Right lung (tissue), 10 donors: ENCODE measurements at places on chromosomes 16 and 17. TPM values are rescaled to one million over a fixed set of nuclear protein-coding genes. Genes with fewer than 3 reads are reported as not detected.

KCNH6 gene
- 0.59 TPM for polyA plus RNA-seq

DNA sequence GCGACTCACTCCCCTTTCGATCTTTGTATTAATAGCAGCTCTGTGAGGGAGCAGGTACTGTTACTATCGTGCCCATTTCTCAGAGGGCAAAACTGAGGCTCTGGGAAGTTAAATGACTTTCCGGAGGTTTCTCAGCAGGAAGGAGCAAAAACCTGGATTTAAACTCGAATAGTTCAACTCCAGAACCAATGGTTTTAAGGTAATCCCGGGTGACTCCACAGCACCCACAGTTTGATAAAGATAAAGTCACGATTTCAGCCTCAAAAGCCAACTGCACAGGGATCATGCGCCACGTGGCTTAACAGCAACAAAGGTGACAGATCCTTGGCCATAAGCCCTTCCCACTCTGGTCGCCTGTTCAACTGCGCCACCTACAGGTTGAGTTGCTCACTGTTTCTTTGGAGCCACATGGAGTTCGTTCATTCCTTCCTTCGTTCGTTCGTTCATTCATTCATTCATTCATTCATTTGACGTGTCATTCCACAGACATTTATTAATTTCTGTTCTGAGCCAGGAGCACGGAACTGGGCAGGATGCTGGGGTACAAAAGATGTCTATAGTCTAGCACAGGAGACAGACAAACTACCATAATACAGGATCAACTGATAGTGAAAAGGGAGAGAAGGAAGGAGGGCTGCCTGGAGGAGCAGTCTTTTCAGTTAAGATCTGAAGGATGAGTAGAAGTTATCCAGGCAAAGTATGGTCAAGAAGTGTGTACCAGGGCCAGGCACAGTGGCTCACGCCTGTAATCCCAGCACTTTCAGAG lies 134.8 kb downstream of the HS3ST2 start:
- DNase-seq = peak; percentile 16

TBC1D3C gene
- not detected for polyA plus RNA-seq

DNA sequence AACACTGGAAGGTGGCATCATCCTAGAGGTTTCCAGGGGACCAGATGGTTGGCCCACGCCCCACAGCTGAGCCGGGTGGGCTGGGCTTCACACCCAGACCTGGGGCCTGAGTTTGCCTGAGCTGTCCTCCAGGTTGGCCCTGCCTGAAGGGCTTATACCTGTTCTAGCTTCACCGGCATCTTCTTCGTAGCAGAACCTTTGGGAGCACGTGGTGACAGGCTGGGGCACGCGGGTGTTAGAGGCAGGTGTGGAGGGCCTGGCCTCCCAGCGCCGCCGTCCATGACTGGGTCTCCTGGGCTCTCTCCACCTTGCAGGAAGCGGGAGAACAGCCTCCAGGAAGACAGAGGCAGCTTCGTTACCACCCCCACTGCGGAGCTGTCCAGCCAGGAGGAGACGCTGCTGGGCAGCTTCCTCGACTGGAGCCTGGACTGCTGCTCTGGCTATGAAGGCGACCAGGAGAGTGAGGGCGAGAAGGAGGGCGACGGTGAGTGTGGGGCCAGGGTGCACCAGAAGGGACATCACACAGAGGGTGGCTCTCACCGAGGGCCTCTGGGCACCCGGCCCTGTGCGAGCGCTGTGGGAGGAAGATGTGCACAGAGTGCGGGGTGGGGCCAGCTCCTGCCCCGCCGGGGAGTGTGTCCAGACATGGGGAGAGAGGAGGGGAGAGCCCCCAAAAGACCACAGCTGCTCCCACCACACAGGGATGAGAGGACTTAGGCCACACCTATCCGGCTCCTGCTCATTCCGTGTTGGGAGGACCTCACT lies 4.6 kb upstream of the TEDC2 start:
- DNase-seq = no peak

DNA sequence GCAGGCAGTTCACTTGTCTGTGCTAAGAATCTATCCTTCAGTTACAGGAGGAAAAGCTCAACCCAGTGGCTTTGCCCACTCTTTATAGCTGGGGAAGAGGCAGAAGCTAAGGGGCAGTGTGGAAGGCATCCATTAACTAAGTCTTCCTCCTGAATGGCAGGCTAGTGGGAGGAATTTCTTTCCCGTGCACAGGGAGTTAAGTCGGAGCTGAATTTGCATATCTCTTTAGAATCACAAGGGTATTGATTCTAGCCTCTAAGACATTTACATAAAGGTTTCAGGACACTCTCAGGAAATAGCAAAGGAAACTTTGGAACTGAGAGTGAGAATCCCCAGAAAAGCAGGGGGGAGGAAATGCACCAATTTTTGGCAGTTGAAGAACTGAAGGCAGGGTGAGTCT lies 245.6 kb downstream of the CA10 start:
- no peak for DNase-seq

DNA sequence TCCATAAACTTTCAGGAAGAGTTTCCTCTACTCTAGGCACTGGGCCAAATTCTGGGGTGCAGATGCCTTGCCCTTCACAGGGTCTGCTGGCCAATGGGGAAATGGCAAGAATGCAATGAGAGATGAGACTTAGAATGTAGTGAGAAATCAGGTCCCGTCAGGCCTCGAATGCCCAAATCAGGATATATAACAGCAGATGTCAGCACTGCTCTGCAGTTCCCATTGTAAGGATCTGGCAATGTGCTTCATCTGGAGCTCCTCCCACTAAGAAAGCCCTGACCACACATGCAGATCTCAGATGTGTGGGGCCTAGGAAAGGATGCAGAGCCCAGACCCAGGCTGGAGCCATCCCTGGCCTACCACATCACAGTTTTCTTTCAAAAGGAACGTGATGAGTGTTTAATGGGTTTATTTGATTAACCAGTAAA lies 13.9 kb upstream of the LPCAT2 start:
- DNase-seq = peak; percentile 91

PPY gene
- polyA plus RNA-seq = not detected

MFAP4 gene
- polyA plus RNA-seq = 449 TPM

TMEM238L gene
- 0.12 TPM for polyA plus RNA-seq

ITGAE gene
- polyA plus RNA-seq = 44.2 TPM

- DNase-seq = no peak
These were observed 14.7 kb downstream of the CCR7 start for GRCh38 chr17:40550608-40551007.
